Activated naive CD4-positive, alpha-beta T cell (primary cell): ENCODE measurements at places on chromosomes 6 and 20.

GRCh38 chr6:113649276-113649675, 207.9 kb upstream of the MARCKS start:
- no peak for DNase-seq

GRCh38 chr20:2751878-2752566, 48.4 kb downstream of the CPXM1 start:
- peak; percentile 16 for DNase-seq

GRCh38 chr20:49642816-49643215, 70.9 kb downstream of the B4GALT5 start:
- DNase-seq: no peak

DNA sequence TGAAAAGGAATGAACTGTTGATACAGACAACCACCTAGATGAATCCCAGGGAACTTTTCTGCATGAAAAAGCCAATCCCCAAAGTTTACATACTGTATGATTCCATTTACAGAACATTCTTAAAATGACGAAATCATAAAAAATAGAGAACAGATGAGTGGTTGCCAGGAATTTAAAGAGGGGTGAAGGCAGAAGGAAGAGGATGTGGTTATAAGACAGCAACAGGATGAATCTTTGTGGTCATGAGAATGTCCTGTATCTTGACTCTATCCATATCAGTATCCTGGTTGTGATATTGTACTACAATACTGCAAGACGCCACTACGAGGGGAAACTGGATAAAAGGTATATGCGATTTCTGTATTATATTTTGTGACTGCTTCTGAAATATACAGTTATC, 70.1 kb upstream of the EMILIN3 start:
- DNase-seq: no peak

DNA sequence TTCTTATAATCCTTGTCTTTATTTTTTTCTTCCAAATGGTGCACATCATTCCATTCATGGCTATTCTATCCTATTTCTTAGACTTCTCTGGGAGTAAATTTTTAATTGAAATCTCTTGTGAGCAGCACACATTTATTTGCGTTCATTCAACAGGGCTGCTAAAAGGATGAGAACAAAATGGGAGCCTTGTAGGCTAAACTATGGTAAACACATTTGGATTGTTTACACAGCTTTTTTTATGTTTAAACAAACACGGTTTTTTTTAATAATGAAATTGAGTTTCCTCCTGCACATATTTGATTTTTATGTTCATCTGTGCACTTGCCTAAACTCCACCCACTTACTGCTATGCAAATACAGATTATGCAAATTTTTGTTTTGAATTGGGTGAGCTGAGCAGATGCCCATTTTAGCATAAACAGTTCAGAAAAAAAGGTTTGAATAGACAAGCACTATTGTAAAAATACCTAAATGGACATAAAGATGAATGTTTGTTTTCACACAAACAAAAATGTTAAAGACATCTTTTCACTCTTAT, 92.0 kb downstream of the OLIG3 start:
- no peak for DNase-seq
